ENCODE measurements at places on chromosomes 11 and 22. TPM values are rescaled to one million over a fixed set of nuclear protein-coding genes. Genes with fewer than 3 reads are reported as not detected.

Gene C11orf86
- not detected for polyA plus RNA-seq

Gene SYNGR1
- 46.8 TPM for polyA plus RNA-seq

Gene OR51B4
- polyA plus RNA-seq = not detected

Gene ACRV1
- polyA plus RNA-seq = 175 TPM

Gene MIAT
- polyA plus RNA-seq = 1.7 TPM

Gene CHRM1
- 0.45 TPM for polyA plus RNA-seq

Gene ZW10
- polyA plus RNA-seq = 30.5 TPM

Gene DSCAML1
- polyA plus RNA-seq = 1.6 TPM

Gene NTM
- 1.8 TPM for polyA plus RNA-seq

Gene SPDYC
- polyA plus RNA-seq = 0.80 TPM

Gene CD6
- 3.1 TPM for polyA plus RNA-seq

Gene APOL3
- 20.9 TPM for polyA plus RNA-seq

Gene MCM5
- polyA plus RNA-seq = 42.1 TPM

Gene OR8G1
- 0.29 TPM for polyA plus RNA-seq
